ENCODE measurements at places on chromosomes 3 and 15. TPM values are rescaled to one million over a fixed set of nuclear protein-coding genes. Genes with fewer than 3 reads are reported as not detected.
A peak's percentile ranks its signal among the peaks of the same experiment; 100 is the strongest.

- no peak for DNase-seq
These were observed 192.4 kb upstream of the PEX5L start for GRCh38 chr3:180229113-180229512.

DNA sequence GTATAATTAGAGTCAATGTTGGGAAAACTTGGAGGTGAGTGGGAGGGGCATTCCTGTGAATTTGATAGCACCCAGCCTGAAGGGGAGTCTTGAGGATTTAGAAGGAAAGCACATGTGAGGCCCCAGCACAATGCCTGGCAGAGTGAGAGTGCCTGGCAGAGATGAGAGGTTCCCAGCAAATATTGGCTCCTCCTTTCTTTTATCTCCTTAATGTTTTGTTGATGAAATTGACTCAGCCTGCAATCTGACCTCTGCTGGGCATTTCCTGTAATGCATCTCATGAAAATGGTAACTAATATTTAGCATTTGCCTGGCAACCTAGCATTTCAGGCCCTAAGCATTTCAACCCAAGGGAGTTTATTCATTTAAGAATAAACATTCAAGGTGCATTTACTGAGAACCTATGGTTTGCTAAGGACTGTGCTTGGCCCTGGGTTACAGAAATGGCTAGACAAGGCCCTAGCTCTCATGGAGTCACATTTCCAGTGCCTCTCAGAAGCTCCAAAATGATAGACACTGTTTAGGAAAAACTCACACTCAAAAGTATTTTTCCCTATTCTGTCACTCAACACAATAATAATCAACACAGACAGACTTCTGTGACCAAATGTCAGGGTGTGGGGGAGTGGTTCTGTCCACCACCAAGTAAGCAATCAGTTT is 19.0 kb downstream of the PDHB start:
- no peak for DNase-seq

GRCh38 chr3:175477651-175478224 is 618.6 kb downstream of the NAALADL2 start:
- no peak for DNase-seq

CHDH gene
- 9.1 TPM for polyA plus RNA-seq

TMIE gene
- polyA plus RNA-seq: 1.0 TPM

- no peak for DNase-seq
These were observed 278.1 kb upstream of the PLSCR5 start for GRCh38 chr3:146883288-146883687.

DNA sequence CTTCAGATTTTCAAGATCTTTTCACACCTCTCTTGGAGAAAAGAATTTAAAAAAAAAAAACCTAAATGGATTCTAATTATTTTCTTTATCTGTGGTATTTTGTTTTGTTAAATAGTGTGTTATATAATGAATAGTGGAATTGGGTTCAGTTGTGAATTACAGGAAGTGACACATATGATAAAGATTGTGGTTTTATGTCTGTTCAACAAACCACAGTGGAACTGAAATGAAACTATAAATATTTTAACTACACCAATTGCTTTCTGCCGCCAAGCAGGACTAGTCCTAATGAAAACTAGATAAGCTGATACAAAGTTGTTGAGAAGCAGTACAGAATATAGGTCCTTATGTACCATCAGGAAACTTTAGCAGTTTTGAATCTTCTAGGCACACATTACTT is 121.6 kb downstream of the UBE2E2 start:
- DNase-seq: no peak

DNA sequence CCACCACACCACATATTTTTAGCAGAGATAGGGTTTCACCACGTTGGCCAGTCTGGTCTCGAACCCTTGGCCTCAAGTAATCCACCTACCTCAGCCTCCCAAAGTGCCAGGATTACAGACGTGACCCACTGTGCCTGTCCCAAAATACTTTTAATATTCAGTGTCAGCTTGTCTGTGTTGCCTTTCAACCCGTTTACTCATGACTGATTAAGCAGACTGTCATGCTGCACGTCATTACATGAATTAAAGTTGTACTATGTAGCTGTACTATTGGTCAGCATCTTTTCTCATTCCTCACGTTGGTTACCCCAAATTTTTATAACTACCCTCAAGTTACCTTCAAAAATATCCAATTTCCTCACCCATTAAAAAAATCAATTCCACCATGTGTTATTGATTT is 48.7 kb upstream of the GADL1 start:
- DNase-seq: no peak

GP5 gene
- 0.85 TPM for polyA plus RNA-seq

CX3CR1 gene
- 5.9 TPM for polyA plus RNA-seq

- peak; percentile 25 for DNase-seq
These were observed 107.2 kb upstream of the LRRC3B start for GRCh38 chr3:26515351-26515750.

GRCh38 chr3:152113992-152114651 is 154.6 kb upstream of the MBNL1 start:
- DNase-seq: no peak

WDR93 gene
- 1.9 TPM for polyA plus RNA-seq

BCHE gene
- 11.2 TPM for polyA plus RNA-seq

GRCh38 chr15:49239105-49239504 is 69.1 kb downstream of the GALK2 start:
- DNase-seq: no peak

- DNase-seq: no peak
These were observed at the start of gene FRMD4B for GRCh38 chr3:69385723-69386555. Gene FRMD4B (minus strand): TSS chr3:69386088. CDS start chr3:69385989, 99 bp downstream.

- no peak for DNase-seq
These were observed 22.6 kb downstream of the RASGRF1 start for GRCh38 chr15:79067969-79068368.

DNA sequence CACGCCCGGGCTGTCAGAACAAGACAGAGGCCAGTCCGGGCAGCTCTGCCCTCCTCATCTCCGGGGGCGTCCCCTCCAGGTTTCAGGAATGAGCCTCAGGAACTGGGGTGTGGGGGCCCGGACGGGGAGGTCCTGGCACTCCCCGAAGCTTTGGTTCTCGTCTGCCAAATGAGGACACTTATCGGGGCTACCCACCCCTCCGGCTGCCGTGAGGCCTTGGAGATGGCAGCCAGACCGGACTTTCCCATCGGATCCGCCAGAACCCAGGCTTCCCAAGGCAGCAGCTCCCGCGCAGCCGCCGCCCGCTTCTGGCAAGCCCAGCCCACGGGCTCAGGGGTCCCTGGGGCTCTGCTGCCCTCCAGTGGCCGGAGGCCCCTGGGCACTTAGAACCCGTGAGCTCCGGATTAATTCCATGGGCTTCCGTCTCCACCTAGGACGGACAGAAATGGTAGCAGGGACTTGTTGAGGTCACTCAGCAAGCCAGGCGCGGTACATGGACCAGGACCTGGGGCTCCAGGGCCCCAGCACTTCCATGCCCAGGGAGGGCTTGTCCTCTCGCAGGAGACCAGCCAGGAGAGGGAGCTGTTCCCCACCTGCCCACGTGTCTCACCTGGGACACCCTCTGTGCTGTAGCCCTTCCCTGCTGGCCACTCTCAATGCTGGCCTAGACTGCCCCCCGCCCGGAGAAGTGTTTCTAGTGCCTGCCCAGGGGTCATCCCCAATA is 89.4 kb downstream of the LINGO1 start:
- peak; percentile 73 for DNase-seq

DNA sequence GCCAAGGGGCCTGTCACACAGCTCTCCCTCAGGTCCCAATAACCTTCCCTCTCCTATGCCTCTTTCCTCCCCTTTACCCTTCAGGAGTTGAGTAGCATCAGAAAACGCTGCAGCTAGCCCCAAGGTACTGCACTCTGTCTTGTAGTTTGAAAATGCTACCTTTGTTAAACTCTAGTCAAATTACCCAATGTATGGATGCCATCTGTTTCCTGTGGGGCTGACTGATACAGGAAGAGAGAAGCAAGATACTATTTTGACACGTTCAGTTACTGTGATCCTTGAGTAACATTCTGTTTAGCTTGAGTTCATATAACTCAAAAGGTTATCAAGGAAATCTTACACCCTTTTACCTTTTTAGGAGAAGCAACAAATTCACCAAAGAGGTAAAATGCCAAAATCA is 493.1 kb downstream of the FHIT start:
- DNase-seq: no peak

GRCh38 chr3:15151166-15151565 is 52.2 kb upstream of the RBSN start:
- DNase-seq: no peak

- no peak for DNase-seq
These were observed 155.2 kb downstream of the FBLN2 start for GRCh38 chr3:13704174-13704573.

DNA sequence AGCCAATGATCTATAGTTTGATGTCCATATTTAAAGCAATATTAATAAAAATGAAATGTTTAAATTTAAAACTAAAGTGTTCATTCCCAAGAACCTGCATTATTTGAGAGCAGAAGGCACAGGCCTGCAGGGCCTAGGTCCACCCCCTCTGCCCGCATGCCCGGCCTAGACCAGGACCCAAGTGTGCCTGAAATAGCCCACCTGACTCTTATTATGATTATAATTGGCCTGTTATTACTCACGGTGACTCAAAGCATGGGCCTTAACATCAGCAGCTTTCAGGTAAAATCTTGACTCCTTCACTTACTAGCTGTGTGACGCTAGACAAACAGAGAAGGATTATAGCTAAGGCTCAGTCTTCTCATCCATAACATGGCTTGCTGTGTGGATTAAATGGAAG is 128.8 kb downstream of the PLCL2 start:
- no peak for DNase-seq

GRCh38 chr3:168047190-168047795 is 48.4 kb downstream of the GOLIM4 start:
- DNase-seq: no peak

LRRC31 gene
- polyA plus RNA-seq: 0.17 TPM

GRCh38 chr3:117059067-117059955 is 349.7 kb downstream of the TUSC7 start:
- no peak for DNase-seq

DNA sequence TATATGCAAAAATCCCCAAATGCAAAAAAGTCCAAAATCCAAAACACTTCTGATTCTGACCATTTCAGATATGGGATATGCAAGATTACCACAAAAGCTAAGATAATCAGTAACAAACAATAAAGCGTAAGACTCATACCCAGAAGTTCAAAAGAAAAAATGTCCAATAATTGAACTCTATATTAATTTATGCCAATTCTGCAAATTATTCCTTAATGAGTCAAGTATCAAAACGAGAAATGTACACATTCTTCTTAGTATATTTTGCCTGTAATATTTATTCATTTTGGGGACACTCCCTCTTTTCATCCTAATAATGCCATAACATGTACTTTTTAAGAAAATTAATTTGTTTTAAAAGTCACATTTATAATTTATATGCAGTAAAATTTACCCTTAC is 37.1 kb downstream of the DENND6A start:
- no peak for DNase-seq

GRCh38 chr3:150059729-150060128 is 89.0 kb upstream of the PFN2 start:
- no peak for DNase-seq

DNA sequence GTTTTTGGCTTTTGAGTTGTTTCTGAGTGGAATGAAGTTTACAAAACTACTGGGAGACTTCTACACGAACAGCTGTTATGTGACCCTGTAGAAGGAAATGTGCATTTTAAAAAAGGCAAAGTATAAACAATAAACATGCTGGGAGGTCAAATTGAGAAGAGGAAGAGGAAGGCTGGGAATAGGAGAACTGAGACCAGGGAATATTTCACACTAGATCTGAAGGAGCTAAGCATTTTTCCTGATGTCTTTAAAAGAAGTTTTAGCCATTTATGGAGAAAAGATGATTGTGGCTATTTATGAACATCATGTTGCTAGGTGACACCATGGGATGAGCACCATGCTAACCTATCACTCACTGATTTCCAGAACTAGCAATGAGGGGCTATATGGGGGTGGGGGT is 76.3 kb upstream of the FAM98B start:
- no peak for DNase-seq

- no peak for DNase-seq
These were observed 22.6 kb upstream of the SCG3 start for GRCh38 chr15:51658664-51659063.

DNA sequence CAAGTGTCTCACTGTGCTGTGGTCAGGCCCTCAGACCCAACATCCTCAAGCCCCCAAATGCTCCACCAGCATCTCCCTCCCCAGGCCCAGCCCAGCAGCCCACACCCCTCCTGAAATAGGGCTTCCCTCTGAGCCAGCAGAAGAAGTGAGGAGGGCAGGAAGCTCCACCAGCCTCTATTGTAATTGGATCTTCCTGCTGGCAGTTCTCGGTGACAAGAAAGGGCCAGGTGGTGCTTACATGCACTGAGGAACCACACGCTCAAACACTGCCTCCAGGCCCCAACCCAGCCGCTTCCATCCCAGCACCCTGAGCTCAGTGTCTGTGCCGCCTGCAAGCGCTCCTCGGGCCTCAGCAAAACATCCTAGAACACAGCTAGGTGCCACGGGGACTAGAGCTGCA is 96.7 kb downstream of the ATP10A start:
- no peak for DNase-seq

PAQR5 gene
- polyA plus RNA-seq: 31.1 TPM

DNA sequence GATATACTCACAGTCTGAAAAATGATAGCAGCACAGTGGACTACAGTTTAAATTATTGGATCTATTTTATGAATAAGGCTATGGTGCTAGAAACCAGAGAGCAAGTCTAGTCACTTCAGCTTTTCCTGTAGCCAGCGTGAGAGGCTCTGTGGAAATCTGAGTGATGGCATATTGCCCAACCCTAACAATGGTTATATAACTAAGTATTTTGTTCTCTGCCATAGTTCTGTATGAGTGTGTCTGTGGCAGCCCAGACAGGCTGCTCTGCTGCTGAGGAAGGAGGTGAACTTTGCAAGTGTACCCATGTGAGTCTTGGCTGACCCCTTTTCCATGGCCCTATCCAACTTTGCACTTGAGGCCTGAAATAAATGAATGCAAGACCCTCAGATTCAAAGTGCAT is 105.7 kb downstream of the LRTM1 start:
- no peak for DNase-seq

GRCh38 chr3:127735767-127736693 is 63.3 kb downstream of the ABTB1 start:
- peak; percentile 38 for DNase-seq

GRCh38 chr3:126446301-126446700 is 29.4 kb downstream of the ZXDC start:
- no peak for DNase-seq

- no peak for DNase-seq
These were observed 1.0 kb upstream of the RYR3 start for GRCh38 chr15:33309602-33310276.

- DNase-seq: no peak
These were observed 71.6 kb downstream of the FLNB start for GRCh38 chr3:58079773-58080172.

UBA3 gene
- polyA plus RNA-seq: 77.5 TPM

- no peak for DNase-seq
These were observed 23.0 kb upstream of the BFSP2 start for GRCh38 chr3:133376810-133377209.

POLQ gene
- 5.9 TPM for polyA plus RNA-seq

COL6A5 gene
- polyA plus RNA-seq: 0.04 TPM

LDHAL6B gene
- polyA plus RNA-seq: 0.10 TPM

P2RY1 gene
- 3.1 TPM for polyA plus RNA-seq

- DNase-seq: no peak
These were observed 84.4 kb upstream of the MEX3B start for GRCh38 chr15:82130248-82130647.

GRCh38 chr3:23474580-23475357 is 271.6 kb downstream of the UBE2E2 start:
- DNase-seq: no peak

Data from right renal cortex interstitium (tissue), 3 donors.